ENCODE measurements at places on chromosomes 16 and 17. TPM values are rescaled to one million over a fixed set of nuclear protein-coding genes. Genes with fewer than 3 reads are reported as not detected.

The CCL4L2 gene
- total RNA-seq, result not detected

GRCh38 chr16:87003414-87003755 is 313.8 kb downstream of the C16orf95 start:
- H3K4me3 ChIP-seq, result no peak overlapping the region
- no peaks in the 10 kb centered on the region for H3K36me3 ChIP-seq
- no peaks in the 10 kb centered on the region for H3K27me3 ChIP-seq
- H3K27ac ChIP-seq, result no peak overlapping the region
- peaks cover 8% of the 10 kb centered on the region for H3K4me1 ChIP-seq
- DNase-seq, result peak; percentile 41

The CPNE7 gene
- 5.4 TPM for total RNA-seq

GRCh38 chr16:59179446-59180082 is 445.4 kb upstream of the GOT2 start:
- no peak overlapping the region for H3K4me3 ChIP-seq
- no peak overlapping the region for H3K27ac ChIP-seq
- H3K36me3 ChIP-seq, result no peaks in the 10 kb centered on the region
- no peak for DNase-seq
- no peaks in the 10 kb centered on the region for H3K4me1 ChIP-seq

DNA sequence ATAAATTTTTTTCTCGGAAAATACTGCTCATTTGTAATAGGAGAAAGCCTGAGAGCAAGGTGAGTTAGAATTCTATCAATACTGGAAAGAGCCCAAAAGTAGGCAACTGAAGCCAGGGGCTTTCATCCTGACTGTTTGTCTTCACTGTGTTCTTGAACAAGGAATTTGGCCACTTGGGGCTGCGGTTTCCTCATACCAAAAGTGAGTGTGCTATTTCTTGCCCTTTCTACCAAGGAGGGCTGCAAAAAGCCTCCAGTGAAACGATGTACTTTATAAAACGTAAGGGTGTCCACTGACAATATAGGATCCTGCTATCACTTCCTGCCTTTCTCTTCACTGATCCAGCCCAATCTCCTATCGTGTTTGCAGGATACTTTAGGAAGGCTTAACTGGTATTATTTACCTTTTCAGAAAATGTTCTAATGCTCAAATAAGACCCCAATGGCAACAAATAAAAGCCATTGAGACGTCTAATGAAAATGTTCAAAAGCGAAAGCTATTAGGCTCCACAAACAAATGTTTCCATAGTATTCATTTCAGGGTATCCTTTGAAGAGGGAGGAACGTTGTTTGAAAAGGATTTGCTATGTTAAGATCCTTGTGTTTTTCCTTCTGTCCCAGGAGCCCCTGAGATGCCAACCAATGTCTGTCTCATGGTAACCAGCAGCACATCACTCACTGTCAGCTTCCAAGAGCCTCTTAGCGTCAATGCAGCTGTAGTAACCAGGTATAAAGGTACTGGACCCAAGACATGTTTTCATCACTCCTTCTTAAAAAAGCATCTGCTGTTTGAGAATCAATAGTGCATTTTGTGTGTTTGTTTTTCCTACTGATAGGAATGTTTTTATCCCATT is 219.3 kb upstream of the NOG start:
- H3K4me3 ChIP-seq, result no peak overlapping the region
- H3K27ac ChIP-seq, result no peak overlapping the region
- H3K36me3 ChIP-seq, result no peaks in the 10 kb centered on the region
- no peaks in the 10 kb centered on the region for H3K4me1 ChIP-seq

The DNASE1L2 gene
- total RNA-seq, result 0.18 TPM

The ODAD4 gene
- total RNA-seq, result 0.56 TPM

- peaks cover 3% of the 10 kb centered on the region for H3K4me1 ChIP-seq
- no peak overlapping the region for H3K4me3 ChIP-seq
- no peak overlapping the region for H3K27ac ChIP-seq
- peaks cover 11% of the 10 kb centered on the region for H3K27me3 ChIP-seq
- no peaks in the 10 kb centered on the region for H3K36me3 ChIP-seq
Observed at GRCh38 chr16:66701516-66701915, 5.0 kb upstream of the CMTM4 start.

GRCh38 chr16:90018652-90019542 is at the start of gene DBNDD1:
DBNDD1 (minus strand) TSS chr16:90019456; CDS start chr16:90019341, 115 bp downstream.
- peaks cover 10% of the 10 kb centered on the region for H3K4me1 ChIP-seq
- no peaks in the 10 kb centered on the region for H3K27me3 ChIP-seq
- H3K36me3 ChIP-seq, result no peaks in the 10 kb centered on the region
- H3K27ac ChIP-seq, result peak within 1 kb of the TSS; percentile 77
- peak within 1 kb of the TSS; percentile 74 for H3K4me3 ChIP-seq
- no peak for DNase-seq

The CCL1 gene
- not detected for total RNA-seq

The SYNRG gene
- 11.7 TPM for total RNA-seq

GRCh38 chr16:12612598-12613101 is 191.0 kb downstream of the CPPED1 start:
- H3K4me3 ChIP-seq, result no peak overlapping the region
- no peak for DNase-seq
- no peaks in the 10 kb centered on the region for H3K27me3 ChIP-seq
- H3K4me1 ChIP-seq, result no peaks in the 10 kb centered on the region
- no peak overlapping the region for H3K27ac ChIP-seq

The FBXW10B gene
- total RNA-seq, result 0.28 TPM

DNA sequence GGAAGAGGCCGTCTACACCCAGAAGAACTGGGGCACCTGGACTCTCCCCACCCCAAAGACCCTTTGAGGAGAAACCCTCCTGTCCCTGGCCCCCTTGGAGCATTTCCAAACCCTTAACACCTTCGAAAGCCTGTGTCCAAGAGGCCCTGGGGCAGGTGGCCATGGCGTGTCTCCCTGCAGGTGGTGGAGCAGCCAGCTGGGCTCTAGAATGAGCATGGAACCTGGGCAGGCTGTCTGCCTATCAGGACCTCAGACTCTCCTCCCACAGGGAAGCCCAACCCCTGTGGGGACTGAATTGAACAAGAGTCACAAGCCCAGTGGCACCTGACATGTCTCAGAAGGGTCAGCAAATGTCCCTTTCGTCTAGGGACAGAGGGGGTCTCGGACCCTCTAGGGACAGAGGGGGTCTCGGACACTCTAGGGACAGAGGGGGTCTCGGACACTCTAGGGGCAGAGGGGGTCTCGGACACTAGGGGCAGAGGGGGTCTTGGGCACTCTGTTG is 8.4 kb downstream of the CBX4 start:
- H3K27ac ChIP-seq, result no peak overlapping the region
- no peak for DNase-seq
- H3K27me3 ChIP-seq, result no peaks in the 10 kb centered on the region
- peaks cover 14% of the 10 kb centered on the region for H3K4me1 ChIP-seq

GRCh38 chr16:84464116-84464515 is 40.3 kb downstream of the MEAK7 start:
- no peak overlapping the region for H3K4me3 ChIP-seq
- DNase-seq, result no peak
- no peaks in the 10 kb centered on the region for H3K27me3 ChIP-seq
- H3K36me3 ChIP-seq, result peaks cover 37% of the 10 kb centered on the region
- no peaks in the 10 kb centered on the region for H3K4me1 ChIP-seq

DNA sequence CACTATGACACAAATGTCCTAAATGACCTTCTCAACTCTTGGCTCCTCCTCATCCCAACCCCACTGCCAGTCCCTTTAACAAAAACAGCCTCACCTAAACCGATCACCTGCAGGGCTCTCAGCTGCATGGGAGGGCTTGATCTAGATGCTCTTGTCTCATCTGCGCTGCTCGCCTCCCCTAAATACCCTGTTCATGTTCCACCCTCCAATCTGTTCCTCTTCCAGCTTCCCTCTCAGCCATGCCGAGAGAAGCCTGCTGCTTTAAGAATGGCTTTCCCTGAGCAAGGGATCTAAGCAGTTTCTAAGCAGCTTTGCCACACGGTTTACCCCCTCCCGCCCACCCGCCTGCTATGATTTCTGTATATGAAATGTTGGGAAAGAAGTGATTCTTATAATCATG is 23.7 kb downstream of the PIPOX start:
- H3K36me3 ChIP-seq, result no peaks in the 10 kb centered on the region
- no peaks in the 10 kb centered on the region for H3K4me1 ChIP-seq
- DNase-seq, result no peak
- H3K27ac ChIP-seq, result no peak overlapping the region

- peak overlapping the region; percentile 99 for H3K27ac ChIP-seq
- H3K27me3 ChIP-seq, result no peaks in the 10 kb centered on the region
- DNase-seq, result peak; percentile 74
- no peaks in the 10 kb centered on the region for H3K36me3 ChIP-seq
- peak overlapping the region; percentile 6 for H3K4me3 ChIP-seq
- H3K4me1 ChIP-seq, result peaks cover 30% of the 10 kb centered on the region
Observed at GRCh38 chr17:78341559-78342448, 18.1 kb downstream of the SOCS3 start.
